ENCODE measurements at places on chromosomes 1 and 21. TPM values are rescaled to one million over a fixed set of nuclear protein-coding genes. Genes with fewer than 3 reads are reported as not detected.

- H3K4me3 ChIP-seq: no peak overlapping the region
- no peak overlapping the region for H3K27ac ChIP-seq
- H3K27me3 ChIP-seq: no peaks in the 10 kb centered on the region
- no peaks in the 10 kb centered on the region for H3K36me3 ChIP-seq
- DNase-seq: no peak
Observed at GRCh38 chr21:27219068-27219467, 252.2 kb upstream of the ADAMTS5 start.

GRCh38 chr1:208093046-208093445, 151.1 kb downstream of the PLXNA2 start:
- no peak overlapping the region for H3K4me3 ChIP-seq
- H3K4me1 ChIP-seq: no peaks in the 10 kb centered on the region
- DNase-seq: no peak

DNA sequence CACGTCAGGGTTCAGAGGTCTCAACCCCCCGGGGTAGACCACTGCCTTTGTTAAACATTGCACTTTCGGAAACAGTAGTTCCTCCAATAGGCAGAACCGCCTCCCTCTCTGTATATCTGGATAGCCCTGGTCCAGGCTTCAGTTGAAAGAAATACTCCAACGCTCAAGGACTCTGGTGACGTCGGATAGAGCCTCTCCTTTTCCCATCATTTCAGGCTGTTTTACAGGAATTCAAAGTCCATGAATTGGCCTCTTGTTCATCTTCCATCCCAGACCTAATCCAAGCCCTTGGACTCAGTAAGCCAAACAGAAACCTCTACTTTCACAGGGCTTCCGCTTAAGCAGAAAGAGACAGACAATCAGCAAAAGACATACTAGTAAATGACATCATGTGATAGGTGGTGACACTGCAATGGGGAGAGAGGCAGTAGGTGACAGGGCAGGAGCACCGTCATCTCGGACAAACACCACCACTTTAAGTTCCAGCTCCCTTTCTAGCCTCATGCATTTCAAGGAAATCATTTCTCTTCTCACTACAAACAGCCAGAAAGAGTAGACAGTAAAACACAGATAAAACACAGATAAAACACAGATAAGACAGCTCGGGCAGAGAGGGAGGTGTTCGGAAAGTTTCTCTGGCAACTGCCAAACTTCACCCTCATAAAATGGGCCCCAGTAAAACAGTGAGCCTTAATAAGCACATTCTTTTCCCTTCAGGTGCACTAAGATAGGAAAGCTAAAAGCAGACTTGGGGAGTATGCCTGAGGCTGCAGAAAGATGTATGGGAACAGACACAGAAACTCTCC, 2.3 kb upstream of the PLA2G2A start:
- DNase-seq: no peak
- no peaks in the 10 kb centered on the region for H3K27me3 ChIP-seq
- no peaks in the 10 kb centered on the region for H3K36me3 ChIP-seq
- H3K27ac ChIP-seq: no peak overlapping the region
- H3K4me1 ChIP-seq: no peaks in the 10 kb centered on the region

The STXBP3 gene
- 39.6 TPM for total RNA-seq

GRCh38 chr1:56539520-56539931, 39.8 kb downstream of the PLPP3 start:
- H3K36me3 ChIP-seq: no peaks in the 10 kb centered on the region
- H3K27me3 ChIP-seq: no peaks in the 10 kb centered on the region
- peaks cover 99% of the 10 kb centered on the region for H3K4me1 ChIP-seq
- DNase-seq: no peak

GRCh38 chr1:92411511-92411910, 75.2 kb downstream of the GFI1 start:
- H3K4me3 ChIP-seq: no peak overlapping the region
- H3K36me3 ChIP-seq: no peaks in the 10 kb centered on the region
- no peaks in the 10 kb centered on the region for H3K27me3 ChIP-seq
- H3K4me1 ChIP-seq: no peaks in the 10 kb centered on the region
- H3K27ac ChIP-seq: no peak overlapping the region

DNA sequence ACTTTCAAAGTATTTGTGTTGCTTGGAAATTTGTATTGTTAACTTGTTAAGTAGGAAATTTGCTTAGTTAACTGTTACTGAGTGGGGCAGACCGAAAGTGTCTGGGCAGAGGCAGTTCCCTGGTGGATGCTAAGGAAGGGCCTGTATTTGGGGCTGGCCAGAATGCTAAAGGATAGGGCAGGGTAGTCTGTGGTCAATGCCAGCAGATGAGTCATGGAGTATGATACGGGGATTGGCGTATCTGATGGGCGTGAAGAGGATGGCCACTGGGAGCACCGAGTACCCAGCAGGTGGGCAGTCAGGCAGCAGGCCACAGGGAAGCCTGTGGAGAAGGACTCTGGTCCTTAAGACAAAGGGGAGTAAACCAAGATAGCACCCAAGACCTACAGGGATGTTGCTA, 46.6 kb upstream of the SCAF4 start:
- DNase-seq: no peak
- no peaks in the 10 kb centered on the region for H3K36me3 ChIP-seq
- no peaks in the 10 kb centered on the region for H3K4me1 ChIP-seq

GRCh38 chr1:116971965-116972673, 29.4 kb upstream of the CD101 start:
- H3K36me3 ChIP-seq: no peaks in the 10 kb centered on the region
- H3K27me3 ChIP-seq: no peaks in the 10 kb centered on the region
- peaks cover 6% of the 10 kb centered on the region for H3K4me1 ChIP-seq
- no peak overlapping the region for H3K4me3 ChIP-seq

- H3K27ac ChIP-seq: peak overlapping the region; percentile 80
- H3K36me3 ChIP-seq: no peaks in the 10 kb centered on the region
- H3K27me3 ChIP-seq: no peaks in the 10 kb centered on the region
- no peak for DNase-seq
- H3K4me3 ChIP-seq: peak overlapping the region; percentile 73
- H3K4me1 ChIP-seq: peaks cover 38% of the 10 kb centered on the region
Observed at GRCh38 chr1:67833602-67833940, 304 bp upstream of the GNG12 start.

DNA sequence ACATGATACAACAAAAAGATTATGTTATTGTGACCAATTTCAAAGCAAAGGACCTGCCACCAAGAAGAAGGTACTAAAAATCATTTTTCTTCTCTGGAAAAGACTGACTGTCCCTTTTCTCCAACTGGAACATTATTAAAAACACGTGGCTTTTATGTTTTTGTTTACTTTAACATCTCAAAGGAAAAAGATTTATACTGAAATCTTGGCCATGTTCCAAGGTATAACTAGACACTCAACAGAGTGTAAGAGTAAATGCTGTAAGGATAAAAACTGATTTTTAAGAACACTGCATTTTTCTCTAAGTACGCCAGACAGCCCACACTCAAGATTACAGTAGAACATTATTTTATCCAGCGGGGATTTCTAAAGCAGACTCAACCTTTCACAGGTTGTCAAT, 62.1 kb downstream of the BRWD1 start:
- H3K36me3 ChIP-seq: peaks cover 14% of the 10 kb centered on the region
- no peaks in the 10 kb centered on the region for H3K27me3 ChIP-seq
- peaks cover 16% of the 10 kb centered on the region for H3K4me1 ChIP-seq
- no peak overlapping the region for H3K27ac ChIP-seq
- no peak for DNase-seq

- H3K36me3 ChIP-seq: no peaks in the 10 kb centered on the region
- no peak overlapping the region for H3K27ac ChIP-seq
- H3K4me1 ChIP-seq: peaks cover 5% of the 10 kb centered on the region
- H3K27me3 ChIP-seq: no peaks in the 10 kb centered on the region
Observed at GRCh38 chr1:32480003-32480402, 15.1 kb downstream of the ZBTB8B start.

DNA sequence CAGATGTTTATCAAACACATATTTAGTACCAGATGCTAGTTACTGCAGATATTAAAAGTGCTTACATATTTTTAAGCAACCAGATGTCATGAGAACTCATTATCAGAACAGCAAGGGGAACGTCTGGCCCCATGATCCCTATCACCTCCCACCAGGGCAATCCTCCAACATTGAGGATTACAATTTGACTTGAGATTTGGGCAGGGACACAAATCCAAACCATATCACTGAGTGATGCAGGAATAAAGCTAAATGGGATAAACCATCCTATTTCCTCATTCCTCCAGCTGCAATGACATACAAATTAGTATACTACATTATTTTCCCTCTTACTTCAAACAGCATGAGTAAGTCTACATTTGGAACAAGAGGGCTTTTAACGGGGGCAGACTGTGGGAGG, 3.1 kb upstream of the KCNK2 start:
- H3K4me3 ChIP-seq: no peak overlapping the region
- DNase-seq: no peak
- H3K27me3 ChIP-seq: no peaks in the 10 kb centered on the region
